ENCODE measurements at places on chromosomes 16 and 17.

DNA sequence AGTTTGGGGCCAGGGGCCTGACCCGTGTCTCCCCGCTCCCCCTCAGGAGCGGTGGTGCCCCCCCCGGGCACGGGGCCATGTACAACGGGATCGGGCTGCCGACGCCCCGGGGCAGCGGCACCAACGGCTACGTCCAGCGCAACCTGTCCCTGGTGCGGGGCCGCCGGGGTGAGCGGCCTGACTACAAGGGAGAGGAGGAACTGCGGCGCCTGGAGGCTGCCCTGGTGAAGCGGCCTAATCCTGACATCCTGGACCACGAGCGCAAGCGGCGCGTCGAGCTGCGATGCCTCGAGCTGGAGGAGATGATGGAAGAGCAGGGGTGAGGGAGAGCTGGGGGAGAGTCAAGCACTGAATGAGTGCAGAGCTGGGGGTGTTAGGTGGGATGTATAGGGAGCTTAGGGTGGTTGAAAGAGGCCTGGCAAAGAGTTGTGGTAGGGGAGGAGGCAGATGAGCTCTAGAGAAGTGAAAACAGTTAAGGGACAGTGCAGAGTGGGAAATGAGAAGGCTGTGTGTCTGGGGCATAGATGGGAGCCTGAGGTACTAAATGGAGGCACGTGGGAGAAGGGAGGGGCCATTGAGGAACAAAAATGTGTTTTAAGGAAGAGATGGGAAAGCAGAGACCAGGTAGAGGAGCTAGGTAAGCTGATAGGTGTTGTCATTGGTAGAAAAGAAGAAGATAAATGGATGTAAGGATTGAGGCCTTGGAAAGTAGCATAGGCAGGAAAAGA is 4.0 kb downstream of the SRRM2 start:
- DNase-seq, result no peak

GRCh38 chr17:44738214-44738906 is 20.4 kb upstream of the ADAM11 start:
- no peak for DNase-seq

GRCh38 chr16:77014441-77014840 is 176.5 kb upstream of the MON1B start:
- no peak for DNase-seq

- DNase-seq, result no peak
Measured at GRCh38 chr17:17744116-17744515, 62.9 kb downstream of the RAI1 start.

GRCh38 chr16:57479976-57480753 is 6.1 kb downstream of the DOK4 start:
- peak; percentile 77 for DNase-seq

- no peak for DNase-seq
Measured at GRCh38 chr17:4395111-4395478, 28.6 kb upstream of the UBE2G1 start.

- DNase-seq, result no peak
Measured at GRCh38 chr16:72198021-72198711, 26.2 kb upstream of the PMFBP1 start.

DNA sequence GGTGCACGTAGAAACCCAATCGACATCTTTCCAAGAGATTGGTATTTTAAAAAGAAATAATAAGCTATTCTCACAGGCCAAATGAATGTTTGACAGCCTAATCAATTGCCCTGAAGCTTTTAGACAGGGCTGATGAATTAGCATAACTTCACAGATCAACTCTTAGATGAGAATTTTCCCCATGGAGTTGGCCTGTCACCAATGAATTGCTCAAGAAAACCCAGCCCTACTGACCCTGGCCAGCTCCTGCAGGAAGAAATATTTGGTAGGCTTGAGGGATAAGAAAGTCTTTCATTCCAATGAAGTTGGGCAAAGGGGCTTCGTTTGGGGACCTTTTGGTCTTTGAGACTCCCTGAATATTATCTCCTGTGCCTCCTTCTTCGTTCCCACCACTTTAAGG is 23.4 kb upstream of the SEC14L1 start:
- DNase-seq, result no peak

GRCh38 chr17:77237232-77238008 is 96.7 kb downstream of the SEC14L1 start:
- no peak for DNase-seq

GRCh38 chr17:44546671-44547606 is 10.3 kb upstream of the FZD2 start:
- DNase-seq, result peak; percentile 82

DNA sequence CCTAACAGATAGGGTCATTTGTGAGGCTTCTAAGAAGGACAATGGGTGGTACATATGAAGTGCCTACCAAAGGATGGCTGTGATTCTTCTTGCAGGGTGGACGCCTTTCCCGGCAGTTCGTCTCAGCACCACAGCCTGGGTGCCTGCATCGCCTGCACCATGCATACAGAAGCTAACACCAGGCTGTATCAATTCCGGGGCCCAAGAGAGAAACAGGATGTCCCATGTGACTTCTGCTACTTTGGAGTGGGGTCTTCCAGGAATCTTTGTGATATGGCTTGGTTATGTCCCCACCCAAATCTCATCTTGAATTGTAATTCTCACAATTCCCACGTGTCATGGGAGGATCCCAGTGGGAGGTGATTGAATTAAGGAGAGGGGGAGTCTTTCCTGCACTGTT is 251.6 kb upstream of the TNRC6C start:
- DNase-seq, result no peak

- DNase-seq, result no peak
Measured at GRCh38 chr17:39548494-39549225, 59.1 kb downstream of the NEUROD2 start.

DNA sequence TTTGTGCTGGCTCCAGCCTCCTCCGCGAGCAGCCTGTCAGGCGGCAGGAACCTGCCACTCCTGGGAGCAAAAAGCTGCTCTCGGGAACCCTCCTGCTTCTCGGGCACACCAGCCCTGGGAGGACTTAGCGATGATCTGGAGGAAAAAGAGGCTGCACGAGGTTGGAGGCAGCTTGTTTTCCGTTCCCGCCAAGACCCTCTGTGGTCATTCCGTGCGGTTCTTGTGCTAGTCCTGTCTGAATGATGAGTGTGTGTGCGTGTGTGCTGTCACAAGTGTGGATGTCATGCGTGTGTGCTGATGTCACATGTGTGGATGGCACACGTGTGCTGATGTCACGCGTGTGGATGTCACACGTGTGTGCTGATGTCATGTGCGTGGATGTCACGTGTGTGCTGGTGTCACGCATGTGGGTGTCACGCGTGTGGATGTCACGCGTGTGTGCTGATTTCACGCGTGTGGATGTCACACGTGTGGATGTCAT is 150.0 kb downstream of the NPIPB11 start:
- no peak for DNase-seq

- DNase-seq, result peak; percentile 54
Measured at GRCh38 chr17:1865252-1866037, 35.6 kb downstream of the RPA1 start.

GRCh38 chr17:58320163-58320558 is 8.4 kb downstream of the TSPOAP1 start:
- DNase-seq, result no peak

GRCh38 chr17:4358154-4358553 is 8.3 kb downstream of the UBE2G1 start:
- DNase-seq, result no peak

DNA sequence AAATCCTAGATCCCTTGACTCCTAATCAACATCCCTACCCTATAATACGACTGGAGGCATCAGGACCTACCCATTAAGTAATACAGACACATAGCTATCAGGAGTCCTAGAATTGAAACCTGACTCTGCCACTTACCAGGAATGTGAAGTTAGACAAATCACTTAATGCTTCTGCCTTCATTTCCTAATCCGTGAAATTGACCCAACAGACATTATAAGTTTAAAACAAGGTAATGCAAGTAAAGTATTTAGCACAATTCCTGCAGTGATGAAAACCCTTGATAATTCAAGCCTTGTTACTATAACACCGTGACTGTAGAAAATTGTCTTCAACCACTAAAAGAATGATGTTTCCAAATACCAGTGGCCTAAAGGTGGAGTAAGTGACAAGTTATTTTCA is 150.2 kb downstream of the KCNJ2 start:
- no peak for DNase-seq

DNA sequence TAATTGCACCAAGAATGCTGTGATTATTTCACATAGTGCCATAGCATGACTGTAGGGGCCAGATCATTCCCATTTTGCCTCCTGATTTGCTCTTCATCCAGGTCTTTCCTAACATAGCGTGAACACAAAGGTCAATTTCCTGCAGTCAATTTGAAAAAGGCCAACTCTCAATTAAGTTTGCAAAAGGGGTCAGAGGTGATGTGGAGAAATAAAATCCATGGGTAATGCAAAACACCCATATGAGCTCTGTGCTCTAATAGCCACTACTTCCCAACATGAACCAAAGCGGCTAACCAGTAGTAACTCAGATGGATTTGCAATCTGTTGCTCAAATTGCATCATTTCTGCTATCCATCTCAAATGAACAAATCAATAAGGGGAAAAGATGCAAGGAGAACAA is 275.5 kb upstream of the SOX9 start:
- DNase-seq, result no peak
